Right kidney (tissue), 9 donors: ENCODE measurements at places on chromosomes 13 and 19.
A peak's percentile ranks its signal among the peaks of the same experiment; 100 is the strongest.

DNA sequence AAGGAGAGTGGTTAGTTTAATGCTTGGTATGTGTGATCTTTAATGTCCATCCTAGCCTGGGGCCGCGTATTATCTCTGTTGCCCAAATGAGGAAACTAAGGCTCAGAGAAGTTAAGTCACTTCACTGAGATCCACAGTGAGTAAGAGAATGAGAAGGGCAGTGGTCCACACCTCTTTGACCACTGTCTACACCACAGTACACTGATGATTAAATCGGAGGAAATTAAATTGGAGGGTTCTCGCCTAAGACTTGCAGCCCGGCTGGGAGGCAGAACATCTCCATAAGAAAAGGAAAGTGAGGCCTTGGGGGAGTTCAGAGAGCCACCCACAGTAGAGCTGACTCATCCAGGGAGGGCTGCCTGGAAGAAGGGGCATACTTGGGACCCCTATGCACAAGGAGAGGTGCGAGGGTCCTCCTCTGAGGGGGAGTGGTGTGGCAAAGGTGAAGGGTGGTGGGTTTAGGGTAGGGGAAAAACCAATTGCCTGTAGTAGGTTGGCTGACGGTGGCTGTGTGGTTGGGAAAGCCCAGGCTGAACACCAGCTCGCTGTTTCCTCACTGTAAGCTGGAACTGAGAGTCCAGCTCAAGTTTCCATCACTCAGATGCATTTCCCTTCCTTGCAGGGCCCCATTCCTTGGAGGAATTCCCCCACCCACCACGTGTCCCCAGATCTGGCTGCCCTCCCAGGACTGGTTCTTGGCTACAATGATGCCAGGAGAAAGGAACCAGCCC lies 15.0 kb upstream of the DHRS12 start:
- DNase-seq, result no peak

DNA sequence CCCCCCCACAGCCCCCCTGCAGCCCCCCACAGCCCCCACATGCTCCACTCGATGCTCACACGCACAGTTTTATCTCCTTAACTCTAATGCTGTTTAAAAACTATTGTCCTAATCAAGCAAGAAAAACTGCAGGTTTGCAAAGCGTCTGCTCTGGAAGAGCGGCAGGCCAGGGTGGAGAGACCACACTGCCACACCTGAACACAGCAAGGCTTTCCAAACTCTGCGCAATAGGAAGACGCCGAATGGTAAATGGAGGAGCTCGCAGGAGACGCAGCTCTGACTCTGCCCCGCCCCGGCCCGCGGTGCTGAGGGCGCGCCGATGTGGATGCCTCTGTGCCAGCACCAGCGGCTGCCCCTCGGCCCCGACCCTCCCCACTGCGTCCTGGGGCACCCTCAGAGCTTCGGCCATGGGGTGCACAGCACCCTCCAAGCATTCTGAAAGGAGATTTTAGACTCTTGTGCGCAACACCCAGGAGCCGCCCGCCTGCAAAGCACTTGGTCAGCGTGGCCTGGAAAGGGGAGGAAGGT lies 32.4 kb downstream of the RASA3 start:
- DNase-seq, result no peak

- DNase-seq, result no peak
Measured at GRCh38 chr13:40026174-40026585, 370.7 kb downstream of the COG6 start.

- DNase-seq, result no peak
Measured at GRCh38 chr19:13063461-13064091, 39.1 kb downstream of the LYL1 start.

- DNase-seq, result no peak
Measured at GRCh38 chr13:21330126-21330861, 128.8 kb downstream of the ZDHHC20 start.

- no peak for DNase-seq
Measured at GRCh38 chr13:91594061-91594460, 195.6 kb downstream of the GPC5 start.

GRCh38 chr19:49441960-49442350 lies 628 bp upstream of the SLC17A7 start:
- no peak for DNase-seq

- DNase-seq, result no peak
Measured at GRCh38 chr19:13887517-13887916, 10.6 kb downstream of the NANOS3 start.

DNA sequence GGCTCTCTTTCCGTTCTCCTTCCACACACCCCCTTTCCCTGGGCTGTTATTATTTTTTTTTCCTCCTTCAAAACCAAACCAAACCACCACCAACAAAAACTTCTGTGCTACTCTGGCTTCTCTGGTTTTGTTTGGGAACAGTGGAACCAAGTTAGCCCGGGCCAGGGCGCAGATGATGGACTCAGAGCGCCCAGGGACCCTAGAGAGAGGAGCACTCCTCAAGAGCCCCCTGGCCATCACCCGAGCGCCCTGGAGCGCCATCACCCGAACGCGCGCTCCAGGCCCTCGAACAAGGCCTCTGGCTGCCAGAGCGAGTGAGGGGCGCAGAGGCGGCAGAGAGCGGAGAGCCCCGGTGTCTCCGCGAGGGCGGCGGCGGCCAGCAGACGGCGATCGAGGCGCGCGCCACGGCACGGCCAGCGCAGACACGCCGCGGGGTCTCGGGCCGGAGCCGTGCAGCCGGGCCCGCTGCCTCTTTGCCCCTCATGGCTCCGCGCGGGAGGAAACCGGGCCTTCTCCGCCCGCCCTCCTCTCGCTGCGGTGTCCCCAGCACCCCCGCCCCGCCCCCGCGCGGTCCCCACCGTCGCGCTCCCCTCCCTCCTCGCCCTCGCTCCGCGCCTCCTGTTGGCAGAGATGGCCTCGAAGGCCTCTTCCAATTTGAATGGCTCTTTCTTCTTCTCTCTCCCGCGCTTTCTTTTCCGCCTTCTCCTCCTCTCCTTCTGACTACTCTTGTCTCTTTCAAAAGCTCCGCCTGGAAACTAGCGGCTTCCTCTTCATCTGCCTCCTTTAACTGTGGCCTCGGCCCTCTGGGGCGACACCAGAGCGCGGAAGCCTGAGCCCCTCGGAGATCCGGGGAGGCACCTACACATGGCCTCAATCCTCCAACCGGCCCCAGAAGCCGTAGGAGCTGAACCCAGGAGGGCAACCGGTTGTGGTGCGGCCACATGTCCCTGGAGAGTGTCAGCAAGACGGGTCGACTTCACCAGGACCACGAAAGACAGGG lies 4.1 kb upstream of the SOX1 start:
- peak; percentile 68 for DNase-seq

DNA sequence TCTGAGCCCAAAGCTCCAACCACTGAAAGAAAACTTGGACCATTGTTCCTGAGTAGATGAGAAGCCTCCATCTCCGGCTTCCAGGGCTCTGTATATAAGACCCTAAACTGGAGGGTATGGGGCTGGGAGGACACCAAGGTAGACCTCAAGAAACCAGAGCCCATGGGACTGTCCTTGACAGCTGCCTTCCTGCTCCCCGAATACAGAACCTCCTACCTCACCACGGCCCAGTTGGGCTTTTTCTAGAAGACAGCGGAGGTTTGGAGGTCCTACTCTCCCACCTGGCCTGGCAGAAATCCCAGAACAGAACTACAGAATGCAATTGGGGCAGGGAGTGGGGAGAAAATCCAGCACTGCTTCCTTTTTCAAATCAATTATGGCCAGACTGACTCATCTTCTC lies 177.3 kb upstream of the ZNF507 start:
- DNase-seq, result no peak

DNA sequence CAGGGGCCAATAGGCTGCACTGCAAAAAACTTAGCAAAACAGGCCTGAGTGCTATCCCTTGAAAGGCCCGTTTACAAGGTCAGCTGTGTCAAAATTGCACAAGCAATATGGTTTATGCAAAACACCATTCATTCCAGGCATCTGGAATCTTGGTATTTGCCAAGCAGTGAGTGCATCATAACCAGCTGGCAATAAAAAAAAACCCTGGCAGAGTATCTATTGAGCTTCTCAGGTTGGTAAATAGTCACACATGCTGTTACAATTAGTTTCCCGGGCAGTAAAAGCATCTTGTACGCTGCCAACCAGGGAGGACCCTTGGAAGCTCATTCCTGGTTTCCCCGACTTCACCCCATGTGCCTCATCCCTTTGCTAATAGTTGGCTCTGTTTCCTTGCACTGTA lies 21.3 kb downstream of the ZNF77 start:
- no peak for DNase-seq

DNA sequence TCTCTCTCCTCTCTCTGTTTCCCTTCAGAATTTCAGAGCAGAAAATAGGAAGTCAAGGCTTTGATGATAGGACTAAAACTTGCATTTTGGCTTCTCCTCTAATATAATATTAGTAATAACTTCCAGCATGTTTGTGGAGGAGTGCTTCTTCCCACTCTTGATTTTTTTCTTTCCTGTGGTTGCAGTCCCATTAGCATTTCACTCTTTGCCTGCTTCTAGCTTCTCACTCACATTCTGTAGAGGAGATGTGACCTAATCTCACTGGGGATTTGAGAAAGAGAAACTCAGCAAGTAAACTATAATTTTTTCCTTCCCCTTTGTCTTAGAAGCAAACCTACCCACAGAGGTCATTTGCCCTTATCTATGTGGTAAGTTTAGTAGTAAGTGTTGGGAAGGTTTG lies 169.4 kb upstream of the HTR2A start:
- DNase-seq, result no peak

- DNase-seq, result no peak
Measured at GRCh38 chr13:41603917-41604316, 146.6 kb downstream of the RGCC start.

GRCh38 chr19:54606891-54607784 lies 13.7 kb downstream of the LILRA1 start:
- DNase-seq, result no peak

DNA sequence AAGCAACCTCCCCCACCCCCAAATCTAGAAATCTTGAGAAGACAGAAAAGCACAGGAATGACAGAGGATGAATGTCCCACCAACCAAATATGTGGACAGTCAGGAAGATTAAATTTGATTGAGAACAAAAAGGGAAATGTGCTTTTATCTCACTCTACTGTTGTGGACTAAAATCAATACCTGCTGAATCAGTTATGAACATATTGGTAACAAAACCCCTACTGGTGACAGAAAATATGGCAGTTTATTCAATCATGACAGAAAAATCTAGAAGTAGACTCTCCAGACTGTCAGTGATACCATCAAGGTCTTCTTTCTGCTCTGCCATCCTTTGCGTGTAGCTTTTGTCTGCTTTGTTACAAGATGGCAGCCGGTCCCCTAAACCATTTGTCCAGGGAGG lies 35.2 kb downstream of the FAM216B start:
- no peak for DNase-seq

- DNase-seq, result no peak
Measured at GRCh38 chr13:43376596-43376995, 353.2 kb downstream of the DNAJC15 start.

GRCh38 chr19:28878862-28879566 lies 333.9 kb downstream of the UQCRFS1 start:
- peak; percentile 32 for DNase-seq

DNA sequence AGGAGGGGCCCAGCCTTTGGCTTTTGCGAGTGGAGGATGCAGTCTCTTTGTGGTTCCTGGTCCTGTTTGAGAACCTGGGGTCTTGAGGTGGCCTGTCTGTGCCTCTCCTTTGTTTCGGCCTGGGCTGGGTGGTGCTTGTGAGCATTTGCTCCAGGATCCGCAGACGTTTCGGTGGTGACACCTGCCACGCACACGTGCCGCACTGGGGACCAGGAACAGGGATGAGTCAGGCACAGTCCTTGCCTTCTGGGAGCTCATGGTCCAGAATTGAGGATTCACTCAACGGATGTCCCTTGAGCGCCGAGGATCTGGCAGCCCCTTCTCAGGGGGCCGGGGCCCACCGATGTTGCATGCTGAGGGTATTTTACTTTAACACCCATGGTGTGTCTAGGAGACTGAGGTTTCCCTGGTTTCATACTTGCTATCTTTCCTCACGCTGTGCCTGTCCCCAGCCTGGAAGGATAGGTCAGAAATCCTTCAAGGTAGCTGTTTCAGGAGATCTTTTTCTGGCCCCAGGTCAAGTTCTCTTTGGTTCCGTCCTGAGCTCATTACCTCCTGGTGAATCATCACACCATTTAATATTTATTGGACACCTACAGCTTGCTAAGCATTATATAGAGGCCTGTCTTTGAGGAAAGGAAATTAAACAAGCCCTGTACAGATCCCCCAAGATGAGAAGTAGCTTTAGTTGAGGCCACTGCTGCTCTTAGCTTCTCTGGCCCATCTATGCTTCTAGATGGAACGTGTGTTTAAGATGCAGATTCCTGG lies 5.1 kb downstream of the HDGFL2 start:
- DNase-seq, result no peak

DNA sequence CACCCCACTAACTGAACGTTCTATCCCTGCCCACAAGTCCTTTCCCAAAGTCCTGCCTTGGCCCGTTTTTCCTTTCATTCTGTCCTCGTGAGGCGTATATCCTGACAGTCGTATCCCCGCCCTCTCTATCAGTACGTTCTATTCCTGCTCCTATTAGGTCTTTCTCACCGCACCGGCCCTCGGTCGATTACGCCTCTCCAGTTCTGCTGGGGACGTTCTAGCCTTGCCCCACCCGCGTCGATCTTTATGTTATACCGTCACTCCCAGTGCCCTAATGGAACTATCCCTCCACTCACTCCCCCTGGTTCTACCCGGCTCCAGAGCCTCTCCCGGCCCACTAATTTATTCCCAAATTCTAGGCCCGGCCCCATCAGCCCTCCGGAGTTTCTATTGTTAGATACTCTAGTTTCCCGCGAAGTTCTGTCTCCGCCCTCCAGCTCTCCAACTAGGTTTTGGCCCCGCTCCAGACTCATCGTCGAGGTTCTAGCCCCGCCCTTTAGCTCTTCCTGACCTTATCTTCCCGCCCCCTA lies 2.0 kb downstream of the PLAUR start:
- DNase-seq, result peak; percentile 72

DNA sequence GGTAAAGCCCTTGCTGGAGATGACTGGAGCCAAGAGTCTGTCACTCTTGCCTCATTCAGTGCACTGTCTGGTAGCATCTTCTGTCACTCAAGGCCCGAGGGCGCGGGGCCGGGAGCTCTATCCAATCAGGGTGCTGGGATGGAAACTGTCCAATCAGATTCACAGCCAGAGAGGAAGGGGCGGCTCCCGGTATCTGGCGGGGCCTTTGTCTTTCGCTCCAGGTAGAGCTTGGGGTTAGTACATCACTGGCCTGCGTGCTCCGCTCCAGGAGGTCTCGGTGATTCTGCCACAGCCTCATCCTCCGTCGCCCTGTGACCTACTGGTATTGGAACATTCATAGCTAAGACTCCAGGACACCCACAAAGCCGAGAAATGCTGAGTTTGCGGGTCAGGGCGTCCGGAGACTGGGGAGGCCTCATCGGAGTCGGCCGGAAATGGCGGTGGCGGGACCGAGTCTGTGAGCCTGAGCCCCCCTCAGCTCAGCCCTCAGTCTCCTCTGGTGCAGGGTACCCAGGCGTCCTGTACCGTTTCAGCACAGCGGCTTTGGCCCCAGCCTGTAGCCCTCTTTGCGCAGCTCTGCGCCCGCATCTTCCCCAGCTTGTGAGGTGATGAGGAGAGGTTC lies 20.6 kb upstream of the ZNF430 start:
- DNase-seq, result peak; percentile 89

GRCh38 chr13:41562083-41562482 lies 104.7 kb downstream of the RGCC start:
- no peak for DNase-seq

- DNase-seq, result peak; percentile 89
Measured at GRCh38 chr13:112943309-112944125, 25.5 kb upstream of the MCF2L start.

- DNase-seq, result no peak
Measured at GRCh38 chr19:2034729-2035589, 16.1 kb downstream of the MKNK2 start.
